Right renal pelvis (tissue), 4 donors: ENCODE measurements at places on chromosomes 6 and 20.

DNA sequence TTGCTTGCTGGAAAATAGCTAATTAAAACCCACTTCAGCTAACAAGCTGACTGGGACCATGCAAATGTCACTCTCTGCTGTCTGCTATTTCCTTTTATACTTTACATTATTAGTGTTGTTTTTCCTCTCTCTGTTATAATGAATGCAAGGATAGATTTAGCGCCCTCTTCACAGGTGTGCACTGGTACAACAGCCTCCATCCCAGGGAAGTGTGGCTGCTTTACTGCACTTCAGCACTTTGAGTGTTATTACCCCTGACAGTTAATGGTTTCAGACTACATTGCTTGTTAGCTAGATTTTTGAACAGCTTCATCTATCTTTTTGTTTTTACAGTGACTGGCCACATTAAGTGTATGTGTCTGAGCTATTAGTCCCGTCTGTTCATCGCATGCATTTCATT, 405.7 kb downstream of the RNF144B start:
- no peak for DNase-seq

GRCh38 chr6:157822245-157823000, 623 bp upstream of the SNX9 start:
- no peak for DNase-seq

DNA sequence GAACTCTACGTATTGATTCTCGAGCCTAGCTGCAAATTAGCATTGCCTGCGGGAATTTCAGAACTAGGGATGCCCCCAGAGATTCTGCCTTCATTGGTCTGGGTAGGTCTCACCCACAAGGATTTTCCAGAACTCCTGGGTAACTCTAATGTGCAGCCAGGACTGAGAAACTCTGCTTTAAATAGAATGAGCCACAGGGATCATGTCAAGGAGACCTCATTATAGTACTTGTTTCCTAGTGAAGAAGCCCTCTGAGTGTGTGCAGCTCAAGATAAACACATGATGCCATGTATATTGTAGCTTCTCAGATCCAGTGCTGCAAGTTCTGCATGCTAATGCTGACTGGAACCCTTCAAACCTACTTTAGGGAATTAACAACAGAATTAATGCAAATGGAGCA, 179.2 kb downstream of the PHACTR1 start:
- DNase-seq, result no peak

DNA sequence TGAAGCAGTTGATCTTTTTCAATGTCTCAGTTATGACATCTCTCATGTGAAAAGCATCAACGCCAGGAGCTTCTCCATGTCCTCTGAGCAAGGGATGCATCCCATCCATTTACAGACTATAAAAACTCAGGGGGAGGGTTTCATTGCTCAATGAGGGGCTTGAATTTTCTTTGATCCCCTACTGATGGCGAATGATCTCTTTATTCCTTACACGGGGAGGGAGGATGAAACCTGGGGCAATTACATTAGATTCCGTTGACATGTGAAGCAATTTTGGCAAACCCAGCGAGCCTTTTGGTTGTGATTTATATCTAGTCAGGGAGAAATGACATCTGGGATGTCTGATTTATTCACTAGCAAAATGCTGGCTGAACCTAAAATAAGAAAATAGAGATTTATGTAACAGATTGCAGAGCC, 268.9 kb downstream of the HIVEP2 start:
- no peak for DNase-seq

DNA sequence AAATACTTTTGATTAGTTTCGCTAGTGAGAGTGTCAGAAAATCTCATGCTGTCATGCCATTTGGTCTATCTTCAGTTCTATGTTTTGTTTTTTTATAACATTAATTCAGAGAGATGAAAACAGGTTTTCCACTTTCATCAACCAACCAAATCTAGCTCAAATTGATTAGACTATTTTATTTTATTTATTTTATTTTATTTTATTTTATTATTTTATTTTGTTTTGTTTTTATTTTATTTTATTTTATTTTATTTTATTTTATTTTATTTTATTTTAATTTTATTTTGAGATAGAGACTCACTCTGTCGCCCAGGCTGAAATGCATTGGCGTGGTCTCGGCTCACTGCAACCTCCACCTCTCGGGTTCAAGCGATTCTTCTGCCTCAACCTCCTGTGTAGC, 1391.0 kb upstream of the ADGRB3 start:
- DNase-seq, result no peak

DNA sequence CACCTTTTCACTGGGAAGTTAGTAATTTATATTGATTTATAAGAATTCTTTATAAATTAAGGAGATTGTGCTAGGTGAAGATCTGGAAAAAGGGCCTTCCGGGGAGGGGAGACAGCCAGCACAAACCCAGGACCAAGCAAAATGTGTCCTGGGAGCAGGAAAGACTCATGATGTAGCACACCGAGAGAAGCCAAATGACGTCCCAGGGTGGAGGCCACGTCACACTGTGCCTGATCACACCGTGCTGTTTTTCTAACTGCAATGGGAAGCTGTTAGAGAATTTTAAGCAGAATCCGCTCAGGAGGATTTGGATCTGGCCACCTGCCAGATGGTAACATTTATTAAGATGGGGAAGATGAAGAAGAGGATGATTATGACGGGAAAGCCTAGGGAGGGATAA, 72.7 kb upstream of the AKAP12 start:
- no peak for DNase-seq

- no peak for DNase-seq
Observed at GRCh38 chr20:64155258-64156135, 8.8 kb upstream of the MYT1 start.
